ENCODE measurements at places on chromosomes 5 and 9.
A peak's percentile ranks its signal among the peaks of the same experiment; 100 is the strongest.

DNA sequence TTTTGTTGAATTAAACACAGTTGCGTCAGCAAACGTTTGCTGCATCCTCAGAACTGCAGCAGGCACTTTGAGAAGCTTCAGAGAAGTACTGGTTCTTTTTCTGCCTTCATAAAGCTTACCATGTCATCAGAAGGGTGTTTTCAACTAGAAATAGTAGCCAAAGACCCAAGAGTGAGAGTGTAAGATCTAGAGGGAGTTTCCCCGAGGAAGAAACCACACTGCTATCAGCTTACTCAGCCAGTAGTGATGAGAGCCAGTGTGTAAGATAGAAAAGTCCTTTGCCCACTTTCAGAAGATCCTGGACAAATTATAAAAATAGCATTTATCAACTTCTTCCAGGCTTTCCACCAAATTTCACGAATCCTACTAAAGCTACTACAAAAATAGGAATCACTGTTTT is 154.5 kb downstream of the PAPPA start:
- DNase-seq = no peak

- no peak for DNase-seq
These were observed 331.1 kb downstream of the TMEM38B start for GRCh38 chr9:106025453-106025852.

DNA sequence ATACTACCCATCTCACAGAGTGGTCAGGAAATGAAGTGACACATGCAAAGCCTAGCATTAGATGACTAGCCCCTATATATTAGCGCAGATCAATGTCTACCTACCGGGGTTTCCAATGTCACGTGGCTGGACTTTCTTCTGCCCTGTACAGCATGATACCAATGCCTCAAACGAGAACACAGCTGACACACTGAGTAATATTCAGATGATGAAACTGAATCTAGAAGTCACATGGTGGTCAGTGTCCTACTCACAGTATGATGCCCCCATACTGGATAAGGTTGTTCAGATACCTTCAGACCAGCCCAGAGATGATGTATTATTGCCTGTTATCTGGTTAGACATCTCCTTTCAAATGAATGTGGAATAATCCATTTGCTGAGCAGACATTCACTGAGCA is 71.1 kb upstream of the FRRS1L start:
- no peak for DNase-seq

DNA sequence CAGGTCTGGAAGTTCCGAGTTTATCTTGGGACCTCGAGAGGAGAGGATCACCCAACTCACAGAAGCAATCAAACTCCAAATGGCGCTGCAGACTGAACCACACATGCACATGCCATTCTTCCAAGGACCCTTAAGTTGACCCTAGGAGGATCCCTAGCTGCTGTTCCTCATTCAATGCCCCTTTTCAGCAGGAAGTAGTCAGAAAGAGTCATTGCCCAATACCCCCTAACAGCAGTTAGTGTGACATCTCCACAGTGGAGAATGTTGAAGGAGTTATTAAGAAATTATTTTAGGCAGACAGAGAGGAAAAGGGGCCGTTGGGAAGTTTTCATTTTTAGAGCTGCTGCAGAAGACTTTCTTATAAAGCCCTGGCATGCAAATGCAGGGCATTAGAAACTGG is 229.9 kb upstream of the DAB2 start:
- no peak for DNase-seq

DNA sequence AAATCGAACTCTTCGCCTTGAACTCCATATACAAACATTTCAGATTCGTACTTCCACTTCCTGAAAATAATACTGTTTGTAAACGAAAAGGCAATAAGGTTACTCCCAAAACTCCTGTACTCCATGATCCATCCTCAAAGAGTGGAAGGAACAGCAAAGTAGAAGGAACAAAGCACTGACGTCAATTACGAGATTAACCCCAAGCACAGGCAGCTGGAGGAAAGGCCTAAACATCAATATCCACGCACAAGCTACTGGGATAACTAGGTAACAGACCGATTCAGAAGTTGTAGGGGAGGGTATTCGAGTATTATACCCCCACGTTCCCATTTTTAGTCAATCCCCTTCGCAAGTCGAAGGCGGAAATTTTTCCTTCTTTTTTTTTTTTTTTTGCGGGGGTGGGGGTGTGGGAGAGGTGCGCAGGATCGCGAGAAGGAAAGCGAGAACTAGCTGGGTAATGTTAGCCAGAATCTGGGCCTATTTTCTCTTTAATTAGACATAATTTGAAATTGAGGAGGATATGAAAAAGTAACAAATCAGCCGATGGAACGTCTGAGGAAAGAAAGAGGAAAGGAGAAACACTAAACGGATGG is 909 bp downstream of the AFF4 start:
- no peak for DNase-seq

- DNase-seq = no peak
These were observed 27.6 kb downstream of the IRX4 start for GRCh38 chr5:1855075-1855474.

GRCh38 chr5:160259341-160259740 is 30.0 kb downstream of the FABP6 start:
- DNase-seq = no peak

- no peak for DNase-seq
These were observed 8.2 kb upstream of the CCL21 start for GRCh38 chr9:34717996-34718614.

GRCh38 chr5:172454358-172455086 is at the start of gene SH3PXD2B:
Gene SH3PXD2B (minus strand): TSS chr5:172454525. CDS start chr5:172454352, 173 bp downstream.
- DNase-seq = no peak

- DNase-seq = peak; percentile 26
These were observed 647 bp downstream of the SMARCA2 start for GRCh38 chr9:2015581-2016407.

DNA sequence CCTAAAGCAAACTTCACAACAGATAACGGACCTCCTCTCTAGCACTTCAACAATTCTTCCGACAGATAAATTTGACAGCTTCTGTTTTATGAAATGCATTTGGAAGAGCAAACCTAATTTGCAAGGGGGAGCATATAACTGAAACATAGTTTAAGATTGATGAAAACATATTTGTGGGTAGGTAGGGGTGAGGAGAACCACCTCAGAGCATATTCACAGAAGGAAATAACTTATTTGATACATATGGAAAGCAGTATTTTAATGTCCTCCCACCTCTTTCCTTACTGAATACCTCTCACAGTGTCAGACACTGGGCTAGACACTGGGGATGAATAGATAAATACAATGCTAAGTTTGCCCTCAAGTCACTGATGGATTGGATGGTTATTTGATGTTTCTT is 384.8 kb downstream of the MAT2B start:
- no peak for DNase-seq

DNA sequence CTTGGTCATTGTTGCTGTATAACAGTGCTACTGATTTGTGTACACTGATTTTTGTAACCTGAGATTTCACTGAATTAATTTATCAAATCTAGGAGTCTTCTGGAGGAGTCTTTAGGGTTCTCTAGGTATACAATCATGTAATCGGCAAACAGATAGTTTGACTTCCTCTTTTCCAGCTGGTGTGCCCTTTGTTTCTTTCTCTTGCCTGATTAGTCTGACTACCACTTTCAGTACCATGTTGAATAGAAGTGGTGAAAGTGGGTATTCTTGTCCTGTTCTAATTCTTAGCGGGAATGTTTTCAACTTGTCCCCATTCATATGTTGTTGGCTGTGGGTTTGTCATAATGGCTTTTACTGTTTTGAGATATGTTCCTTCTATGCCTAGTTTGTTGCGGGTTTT is 24.7 kb upstream of the RANBP6 start:
- DNase-seq = no peak

DNA sequence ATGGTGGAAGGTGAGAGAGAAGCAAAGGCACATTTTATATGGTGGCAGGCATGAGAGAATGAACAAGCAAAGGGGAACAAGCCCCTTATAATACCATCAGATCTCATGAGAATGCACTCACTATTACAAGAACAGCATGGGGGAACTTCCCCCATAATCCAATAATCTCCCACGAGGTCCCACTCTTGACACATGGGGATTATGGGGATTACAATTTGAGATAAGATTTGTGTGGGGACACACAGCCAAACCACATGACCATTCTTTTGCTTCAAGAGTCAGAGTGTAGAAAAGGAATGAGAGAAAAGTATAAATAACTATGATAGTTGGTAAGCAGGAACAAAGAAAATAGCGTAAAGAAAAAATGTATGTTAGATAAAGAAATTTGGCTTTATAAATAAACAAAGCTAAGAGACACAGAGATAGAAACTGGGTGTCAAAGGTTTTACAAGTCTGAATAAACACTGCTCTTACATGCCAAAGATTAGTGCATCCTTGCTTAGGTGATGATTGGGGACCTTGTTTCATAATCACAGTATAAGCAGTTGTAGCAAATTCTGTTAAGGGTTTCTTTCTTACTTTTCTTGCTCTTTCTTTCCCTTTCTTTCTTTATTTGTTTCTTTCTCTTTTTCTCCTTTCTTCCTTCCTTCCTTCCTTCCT is 91.9 kb upstream of the PAPPA start:
- DNase-seq = no peak

DNA sequence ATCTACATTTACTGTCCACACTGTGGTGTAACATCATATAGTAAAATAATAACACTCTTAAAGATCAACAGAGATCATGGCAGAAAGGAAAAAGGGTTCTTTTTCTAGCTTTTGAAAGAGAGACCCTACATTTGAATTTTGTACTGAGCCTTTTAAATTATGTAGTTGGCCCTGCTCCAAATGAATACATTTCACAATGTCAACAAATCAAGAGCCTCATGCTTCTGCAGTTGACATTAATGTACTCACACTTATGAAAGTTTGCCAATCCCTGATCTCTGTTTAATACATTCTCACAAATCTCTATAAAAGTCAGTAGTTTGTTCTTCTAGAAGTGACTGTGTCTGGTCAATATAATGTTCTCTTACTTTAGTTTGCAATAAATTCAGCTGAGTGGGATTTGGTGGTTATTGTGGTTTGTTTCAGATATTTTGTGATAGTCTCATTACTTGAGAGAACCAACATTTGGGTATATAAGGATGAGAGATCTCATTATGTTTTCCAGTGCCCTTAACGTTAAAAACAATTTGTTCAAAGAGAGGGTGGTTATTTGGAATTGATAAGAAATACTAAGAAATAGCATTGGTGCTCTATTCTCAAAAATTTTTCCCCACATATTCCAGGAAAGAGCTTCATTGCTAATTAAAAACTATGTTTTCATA is 277.8 kb upstream of the FTMT start:
- no peak for DNase-seq

DNA sequence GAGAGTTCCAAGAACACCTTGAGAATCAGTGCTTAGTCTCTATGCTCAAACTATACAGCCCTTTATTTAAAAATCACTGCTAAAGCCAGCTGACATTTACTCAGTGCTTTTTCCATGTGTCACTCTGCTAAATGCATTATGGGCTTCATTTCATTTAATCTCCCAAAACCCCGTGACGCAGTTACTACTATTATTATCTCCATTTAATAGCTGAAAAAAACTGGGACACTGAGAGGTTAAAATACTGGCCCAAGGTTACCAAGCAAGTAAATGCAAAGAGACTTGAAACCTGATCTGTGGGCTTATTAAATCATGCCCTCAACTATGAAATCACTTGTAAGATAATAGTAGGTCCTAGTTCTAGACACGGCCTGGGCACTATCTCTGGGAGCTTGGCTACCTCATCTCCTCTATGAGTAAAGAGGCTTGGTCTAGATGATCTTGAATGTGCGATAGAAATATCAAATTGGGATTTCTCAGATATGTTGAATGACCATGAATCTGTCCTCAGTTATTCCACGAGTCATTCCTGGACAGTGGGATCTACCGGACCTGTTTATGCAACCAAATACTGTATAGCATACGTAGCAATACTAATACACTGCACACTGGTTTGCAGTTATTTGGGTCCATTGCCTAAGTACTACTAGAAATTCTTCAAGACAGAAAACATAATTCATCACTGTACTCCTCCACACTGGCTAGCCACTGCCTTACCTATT is 32.3 kb downstream of the MARCHF11 start:
- no peak for DNase-seq

DNA sequence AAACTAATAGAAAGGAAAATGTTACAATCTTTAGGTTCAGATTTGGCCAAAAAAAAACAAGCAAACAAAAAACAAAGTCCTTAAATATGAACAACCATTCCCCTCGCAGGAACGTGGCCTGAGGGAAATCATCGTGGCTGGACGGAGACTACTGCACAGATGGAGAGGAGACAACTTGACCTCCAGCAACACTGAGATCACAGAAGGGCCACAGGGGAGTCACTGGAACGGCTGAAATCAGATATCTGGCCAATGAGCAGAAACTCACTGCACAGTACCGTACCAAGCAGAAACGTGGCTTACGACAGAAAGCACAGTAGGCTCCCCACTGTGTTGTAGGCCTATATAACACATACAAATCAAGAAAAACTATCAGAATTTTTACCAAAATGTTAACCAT is 27.7 kb downstream of the CAMSAP1 start:
- no peak for DNase-seq

GRCh38 chr5:83265318-83265717 is 188.0 kb downstream of the XRCC4 start:
- DNase-seq = no peak

GRCh38 chr9:131411719-131412681 is 18.1 kb downstream of the PRRC2B start:
- no peak for DNase-seq

DNA sequence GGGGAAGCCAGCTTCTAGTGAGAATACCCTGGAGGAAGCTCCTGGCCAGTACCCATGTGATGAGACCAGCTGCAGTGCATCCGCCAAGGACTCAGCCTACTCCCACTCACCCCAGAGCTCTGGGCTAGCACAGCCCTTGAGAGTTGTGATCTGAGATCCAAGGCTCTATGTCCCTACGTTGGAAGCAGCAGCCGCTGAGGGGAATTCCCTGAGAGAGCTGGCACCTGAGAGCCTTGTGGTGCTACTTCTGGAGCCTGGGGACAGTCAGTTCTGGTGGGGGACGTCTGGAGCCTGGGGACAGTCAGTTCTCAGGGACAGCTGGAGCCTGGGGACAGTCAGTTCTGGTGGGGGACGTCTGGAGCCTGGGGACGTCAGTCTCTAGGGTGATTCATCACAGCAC is 39.2 kb downstream of the PDZD2 start:
- no peak for DNase-seq

- DNase-seq = no peak
These were observed 24.2 kb downstream of the ACTBL2 start for GRCh38 chr5:57458443-57458842.

DNA sequence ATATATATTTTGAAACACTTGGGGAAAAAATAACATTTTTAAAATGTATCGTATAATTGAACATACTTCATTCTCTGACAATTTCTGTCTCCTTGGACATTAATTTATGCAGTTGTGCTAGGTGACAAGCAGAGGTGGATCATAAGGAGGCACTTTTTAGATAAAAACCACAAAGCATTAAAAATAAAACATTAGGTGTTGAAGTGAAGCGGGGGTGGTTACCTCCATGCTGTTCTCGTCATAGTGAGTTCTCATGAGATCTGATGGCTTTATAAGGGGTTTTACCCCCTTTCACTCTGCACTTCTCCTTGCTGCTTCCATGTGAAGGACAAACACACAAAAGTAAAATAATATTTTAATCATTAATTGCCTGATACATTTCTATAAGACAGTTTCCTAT is 11.9 kb upstream of the COX7C start:
- DNase-seq = no peak

GRCh38 chr5:169696621-169697510 is 59.8 kb downstream of the DOCK2 start:
- DNase-seq = no peak
